ENCODE measurements at places on chromosomes 4 and X.
A peak's percentile ranks its signal among the peaks of the same experiment; 100 is the strongest.

- no peak for DNase-seq
Observed at GRCh38 chr4:65566473-65566872, 103.8 kb downstream of the EPHA5 start.

DNA sequence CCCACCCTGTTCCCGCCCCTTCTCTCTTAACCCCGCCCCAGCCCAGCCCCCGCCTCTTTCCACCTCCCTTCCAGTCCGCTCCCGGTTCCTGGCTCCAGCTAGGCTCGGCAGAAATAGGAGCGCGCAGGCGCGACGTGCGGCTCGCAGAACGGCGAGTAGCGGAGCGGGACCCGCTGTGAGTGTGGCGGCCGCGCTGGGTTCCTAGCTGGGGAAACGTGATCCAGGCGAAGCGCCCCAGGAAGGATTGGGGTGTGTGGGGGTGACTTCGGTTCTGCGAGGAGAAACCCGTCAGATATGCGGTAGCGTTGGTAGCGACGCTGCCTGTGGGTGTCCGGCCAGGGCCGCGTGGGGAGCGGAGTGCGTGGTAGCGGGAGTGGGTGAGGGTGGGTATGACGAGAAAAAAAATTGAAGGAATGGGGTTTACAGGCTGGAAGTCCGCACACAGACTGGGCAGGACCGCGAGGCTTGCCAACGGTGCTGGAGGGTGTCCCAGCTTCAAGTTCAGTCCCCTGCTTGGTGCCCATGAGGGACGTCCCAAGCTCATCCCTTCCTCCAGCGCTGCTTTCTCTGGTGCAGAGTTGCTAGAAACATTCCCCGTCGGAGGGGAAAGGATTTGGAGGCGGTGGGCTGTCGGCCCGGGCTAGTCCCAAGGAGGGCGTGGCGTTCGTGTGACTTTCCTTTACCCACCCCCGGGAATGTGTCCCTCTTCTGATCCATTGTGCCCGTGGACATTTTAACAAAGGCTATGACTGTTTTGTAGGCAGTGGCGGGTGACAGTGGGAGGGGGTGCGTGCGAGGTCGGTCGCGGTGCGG lies at the start of gene PRRG1:
Gene PRRG1 (plus strand): TSS at position 144 of the 813 bp plus-strand sequence. CDS start 56,886 bp downstream, outside the sequence.
- DNase-seq, result peak; percentile 8

DNA sequence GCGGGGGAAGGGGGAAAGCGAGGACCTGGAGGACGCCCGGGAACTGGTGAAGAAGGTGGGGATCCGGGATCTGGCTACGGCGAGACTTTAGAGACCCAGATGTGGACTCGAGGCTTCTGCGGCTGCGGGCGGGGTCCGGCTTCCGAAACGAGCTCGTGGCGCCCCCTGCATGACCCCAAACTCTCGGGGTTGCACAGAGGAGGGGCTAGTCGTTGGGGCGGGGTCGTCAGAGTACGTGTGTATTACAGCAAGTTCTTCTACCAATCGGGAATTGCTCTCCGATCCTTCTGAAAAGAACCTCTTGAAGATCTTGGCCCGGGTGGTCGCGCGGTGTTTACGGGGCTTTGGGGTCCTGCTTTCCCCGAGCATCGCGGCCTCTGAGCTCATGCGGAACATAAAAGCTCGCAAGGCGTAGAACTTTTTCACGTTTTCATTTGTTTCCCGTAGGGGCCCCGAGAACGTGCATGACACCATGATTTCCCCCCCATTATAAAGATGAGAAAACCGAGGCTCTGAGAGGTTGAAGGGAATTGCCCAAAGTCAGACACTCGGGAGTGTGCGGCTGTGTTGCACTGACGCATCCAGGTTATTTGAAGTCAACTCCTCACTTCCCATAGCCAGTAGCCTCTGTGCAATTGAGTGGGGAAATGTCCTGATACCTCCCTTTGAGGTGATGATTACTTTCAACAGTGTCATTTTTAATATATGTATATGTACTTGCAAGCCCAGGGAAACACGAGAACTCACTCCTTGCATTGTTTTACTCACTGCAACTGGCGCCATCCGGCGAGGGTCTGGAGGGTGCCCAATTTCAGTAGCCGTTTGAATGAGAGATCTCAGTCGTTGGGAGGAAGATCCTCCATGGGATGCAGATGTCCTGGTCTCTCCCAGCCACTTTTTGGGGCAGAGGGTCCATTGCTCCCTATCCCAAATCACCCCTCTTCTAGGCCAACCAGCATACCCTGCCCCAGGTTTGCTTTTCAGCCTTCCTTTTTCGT lies at the start of gene BEND4:
Gene BEND4 (minus strand): TSS at position 149 of the 998 bp plus-strand sequence. CDS start 512 bp downstream, outside the sequence.
- DNase-seq, result no peak

- no peak for DNase-seq
Observed at GRCh38 chr4:73964862-73965611, 16.8 kb downstream of the PF4 start.

- DNase-seq, result peak; percentile 50
Observed at GRCh38 chr4:15004739-15005301, 2.5 kb downstream of the CPEB2 start.

DNA sequence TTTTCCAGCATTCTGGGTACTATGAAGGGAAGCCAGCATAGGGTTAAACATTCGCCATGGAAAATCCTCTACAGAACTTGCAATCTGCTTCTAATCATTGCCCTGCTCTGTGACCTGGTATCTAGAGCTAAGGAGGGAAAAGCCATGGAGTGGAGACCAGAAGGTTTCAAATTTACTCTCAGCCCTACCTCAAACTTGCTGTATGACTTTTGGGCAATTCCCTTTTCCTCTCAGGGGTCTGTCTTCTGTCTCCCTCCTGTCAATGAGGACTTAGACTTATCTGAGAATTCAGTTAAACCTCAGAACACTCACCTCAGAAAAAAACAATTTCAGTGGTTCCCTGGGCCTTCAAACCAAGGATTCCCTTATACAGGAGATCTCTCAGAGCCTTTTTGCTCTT lies 29.1 kb downstream of the ARHGEF9 start:
- DNase-seq, result no peak

GRCh38 chr4:40596522-40596921 lies 33.1 kb downstream of the RBM47 start:
- DNase-seq, result no peak

- DNase-seq, result peak; percentile 27
Observed at GRCh38 chr4:924107-925096, 7.7 kb downstream of the GAK start.

GRCh38 chr4:113153529-113154101 lies 104.2 kb downstream of the ANK2 start:
- DNase-seq, result no peak

DNA sequence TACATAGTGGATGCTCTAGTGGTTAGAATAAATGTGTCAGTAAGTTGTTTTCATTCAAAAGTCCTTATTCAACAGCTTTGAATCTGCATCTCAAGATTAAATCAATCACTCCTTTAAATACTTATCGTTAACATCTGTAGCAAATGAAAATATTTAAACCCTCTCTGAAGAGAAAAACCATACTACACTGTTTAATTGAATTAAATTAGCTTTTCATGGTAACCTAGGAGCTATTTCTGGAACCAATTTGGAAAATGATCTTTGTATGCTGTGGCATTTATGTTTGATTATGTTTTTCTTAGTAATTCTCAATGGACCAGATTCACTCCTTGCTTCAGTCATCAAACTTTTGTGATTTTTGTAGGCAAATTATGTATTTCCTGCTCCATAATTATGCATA lies 9.7 kb downstream of the BMPR1B start:
- DNase-seq, result no peak

- DNase-seq, result no peak
Observed at GRCh38 chrX:116272322-116272721, 101.8 kb downstream of the AGTR2 start.

- no peak for DNase-seq
Observed at GRCh38 chrX:110381216-110381615, 22.6 kb downstream of the RTL9 start.

DNA sequence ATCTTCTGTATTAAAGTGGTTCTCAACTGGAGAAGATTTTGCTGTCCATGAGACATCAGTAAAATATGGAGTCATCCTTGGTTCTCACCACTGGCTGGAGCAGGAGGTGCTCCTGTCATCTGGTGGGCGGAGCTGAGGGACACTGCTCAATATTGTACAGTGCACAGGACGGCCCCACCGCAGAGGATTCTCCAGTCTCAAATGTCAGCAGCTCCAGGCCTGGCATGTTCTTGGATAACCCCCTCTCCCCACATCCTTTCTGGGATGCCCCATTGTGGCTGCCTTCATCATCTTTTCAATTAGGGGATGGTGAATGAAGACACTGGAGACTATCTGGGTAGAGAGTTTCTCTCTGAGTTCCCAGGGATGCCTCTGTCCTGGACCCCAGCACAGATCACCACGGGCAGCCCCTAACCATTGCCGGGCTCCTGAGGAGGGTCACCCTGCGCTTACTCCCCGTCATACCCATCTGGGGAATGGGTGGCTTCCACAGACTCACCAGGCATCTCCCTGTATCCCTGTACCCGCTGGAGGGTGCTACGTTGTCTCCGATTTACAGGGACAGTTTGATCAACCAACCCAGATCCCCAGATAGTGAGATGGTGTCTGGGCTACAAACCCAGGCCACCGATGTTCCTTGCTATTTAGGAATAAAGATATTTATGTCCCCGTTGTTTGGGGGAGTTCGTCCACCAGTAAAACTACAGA lies 21.9 kb upstream of the P2RY8 start:
- peak; percentile 14 for DNase-seq

DNA sequence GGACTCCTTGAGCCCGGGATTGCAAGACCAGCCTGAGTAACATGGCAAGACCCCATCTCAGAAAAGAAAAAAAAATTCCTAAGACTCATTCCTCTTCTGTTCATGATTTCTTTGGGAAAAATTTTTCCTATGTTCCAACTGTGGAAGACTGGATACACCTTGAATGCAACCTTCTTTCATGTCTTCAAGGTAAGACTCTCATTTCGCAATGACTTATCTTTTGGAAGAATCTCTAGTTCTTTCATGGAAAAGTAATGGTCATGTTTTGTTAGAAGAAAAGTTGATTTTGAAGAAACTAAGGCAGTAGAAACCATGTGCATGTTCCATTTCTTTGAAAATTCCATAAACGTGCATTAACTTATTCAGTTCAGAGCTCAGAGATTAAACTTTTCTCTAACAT lies 26.0 kb upstream of the BBS12 start:
- no peak for DNase-seq

DNA sequence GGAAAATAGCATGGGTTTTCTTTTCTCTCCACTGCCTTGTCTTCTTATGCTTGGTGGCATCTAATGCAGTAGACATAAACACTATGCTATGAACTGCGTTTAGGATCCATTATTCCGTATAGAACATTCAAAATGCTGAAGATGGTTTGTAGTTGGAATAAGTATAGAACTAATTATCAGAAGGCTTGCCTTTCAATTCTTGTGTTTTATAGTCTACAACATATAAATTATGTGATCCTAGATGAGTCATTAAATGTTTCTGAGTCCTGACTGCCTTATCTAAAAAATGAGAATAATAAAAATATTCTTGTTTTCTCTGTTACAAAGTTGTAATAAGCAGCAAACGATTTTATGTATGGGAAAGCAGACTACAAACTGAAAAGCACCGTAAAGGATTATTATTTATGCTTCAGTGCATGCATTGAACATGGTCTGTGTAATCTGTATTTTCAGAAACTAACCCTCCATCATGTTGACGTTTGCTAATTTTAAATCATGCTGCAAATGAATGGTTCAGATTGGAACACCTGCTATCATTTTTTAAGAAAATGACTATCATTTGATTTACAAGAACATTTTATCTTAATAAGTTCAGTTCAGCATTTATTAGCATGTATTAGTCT lies 335.9 kb upstream of the AADAT start:
- no peak for DNase-seq

All from stimulated activated CD4-positive, alpha-beta T cell treated with anti-CD3 and anti-CD28 coated beads, Interleukin-2, amount 100 ng/mL, for 24 hours (primary cell).